Astrocyte of the cerebellum (primary cell): ENCODE measurements at places on chromosomes 7 and 10.

- no peak for DNase-seq
Observed at GRCh38 chr7:35492451-35493175, 202.3 kb downstream of the HERPUD2 start.

DNA sequence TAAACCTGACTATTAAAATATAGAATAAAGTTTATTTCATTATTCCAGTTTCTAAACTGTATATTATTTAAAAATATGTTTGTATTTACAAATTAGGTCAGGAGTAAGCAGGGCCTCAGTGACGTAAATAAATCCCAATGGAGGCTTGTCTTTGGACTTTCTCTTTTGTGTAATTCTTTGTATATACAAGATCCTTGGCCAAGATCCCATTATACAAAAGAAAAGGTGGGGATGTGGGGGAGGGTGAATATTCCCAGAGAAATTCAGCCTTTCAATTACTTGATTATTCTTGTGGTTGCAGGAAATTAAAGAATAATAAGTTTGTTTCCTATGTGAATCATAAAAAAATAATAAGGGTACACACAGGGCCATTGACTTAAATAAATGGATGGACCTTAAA is 178.7 kb upstream of the PRPS1L1 start:
- DNase-seq: no peak

- DNase-seq: peak; percentile 33
Observed at GRCh38 chr7:42315103-42315502, 78.1 kb upstream of the GLI3 start.

DNA sequence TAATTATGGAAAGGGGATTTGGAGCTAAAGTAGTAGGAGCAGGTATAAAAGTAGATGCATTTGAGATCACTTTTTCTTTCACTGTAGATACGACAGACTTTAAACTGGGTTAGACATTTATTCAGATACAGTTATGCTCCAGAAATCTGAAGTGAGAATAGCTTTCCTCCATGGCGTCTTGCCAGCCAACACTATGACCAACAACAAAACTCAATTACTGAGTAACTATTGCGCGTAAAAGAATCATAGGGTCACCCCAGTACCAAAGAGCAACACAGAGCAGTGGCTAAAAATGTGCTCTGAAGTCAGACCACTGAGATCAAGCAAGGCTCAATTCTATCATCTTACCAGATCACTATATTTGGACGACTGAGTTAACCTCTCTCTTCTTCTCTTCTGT is 262.5 kb upstream of the SORCS1 start:
- no peak for DNase-seq

DNA sequence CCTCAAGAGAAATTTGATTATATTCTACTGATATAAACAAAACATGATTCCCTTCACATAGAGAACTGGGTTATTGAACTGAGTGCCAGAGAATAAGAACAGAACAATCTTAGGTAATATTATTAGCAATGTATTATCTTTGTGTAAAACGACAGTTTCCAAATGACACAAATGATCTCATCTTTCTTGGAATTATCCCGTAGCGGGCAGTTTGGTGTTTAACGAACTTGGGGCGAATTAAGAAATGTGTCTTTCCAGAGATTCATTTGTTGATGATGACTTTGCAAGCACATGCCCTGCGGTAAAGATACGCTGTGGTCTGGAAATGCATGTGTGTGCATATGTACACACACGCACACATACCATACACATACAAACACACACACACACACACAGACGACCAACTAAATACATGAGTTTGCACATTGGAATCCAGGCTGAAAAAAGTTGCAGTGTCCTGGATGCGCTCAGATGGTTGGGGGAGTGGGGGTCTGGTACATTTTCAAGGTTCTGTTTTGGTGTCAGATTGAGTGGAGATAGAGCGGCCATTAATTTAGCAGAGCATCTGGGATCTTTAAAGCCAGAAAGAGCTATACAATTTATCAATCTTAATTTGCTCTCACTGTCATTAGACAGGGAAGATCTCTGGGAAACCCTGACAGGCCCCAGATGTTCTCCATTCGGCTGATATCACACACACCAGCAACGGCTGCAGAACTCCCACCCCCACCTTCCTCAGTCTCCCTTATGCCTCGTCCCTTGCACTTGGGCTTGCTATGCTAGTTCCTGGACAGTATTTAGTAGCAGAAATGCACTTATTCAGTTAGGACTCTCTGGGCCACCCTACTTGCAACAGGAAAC is 112.4 kb upstream of the FAM171A1 start:
- no peak for DNase-seq

- peak; percentile 71 for DNase-seq
Observed at GRCh38 chr10:94005050-94005449, 11.3 kb downstream of the PLCE1 start.

GRCh38 chr7:38751416-38751815 is 120.2 kb upstream of the AMPH start:
- DNase-seq: no peak

DNA sequence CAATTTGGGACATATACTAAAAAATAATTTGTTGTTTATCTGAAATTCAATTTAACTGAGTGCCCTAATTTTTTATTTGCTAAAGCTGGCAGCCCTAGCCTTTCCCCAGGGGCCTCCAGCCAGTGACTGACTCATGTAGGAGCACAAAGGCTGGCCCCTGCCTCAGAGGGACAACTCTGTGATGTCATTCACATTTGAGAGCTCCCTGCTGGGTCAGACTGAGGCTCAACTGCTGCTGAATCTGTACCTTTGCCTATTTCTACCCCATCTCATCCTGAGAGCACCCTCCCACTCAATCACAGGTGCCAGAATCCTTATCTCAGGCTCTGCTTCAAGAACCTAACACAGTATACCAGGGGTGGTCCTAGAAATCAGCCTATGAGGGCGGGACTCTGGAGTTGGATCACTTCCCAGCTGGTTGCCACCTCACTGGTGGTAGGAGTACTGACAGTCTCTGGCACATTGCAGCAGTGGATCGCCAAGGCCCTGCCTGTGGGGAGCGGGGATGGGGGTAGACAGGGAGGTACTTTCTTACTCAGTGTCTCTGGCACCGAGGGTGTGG is 11.6 kb downstream of the GCK start:
- DNase-seq: peak; percentile 33

- DNase-seq: no peak
Observed at GRCh38 chr10:106181501-106181900, 983.0 kb downstream of the SORCS1 start.

GRCh38 chr10:126903656-126904360 is 1.4 kb upstream of the DOCK1 start:
- no peak for DNase-seq
